ENCODE measurements at places on chromosomes 4 and X.

DNA sequence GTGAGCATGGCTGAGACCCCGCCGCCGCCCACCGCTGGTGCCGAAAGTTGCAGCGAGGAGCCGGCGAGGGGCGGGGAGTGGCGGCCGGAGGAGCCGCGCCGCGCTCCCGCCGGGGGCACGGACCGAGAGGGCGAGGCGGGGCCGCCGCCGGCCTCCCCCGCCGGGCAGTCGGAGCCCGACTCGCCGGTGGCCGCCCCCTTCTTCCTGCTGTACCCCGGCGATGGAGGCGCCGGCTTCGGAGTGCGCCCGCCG is 16.5 kb downstream of the UTP3 start:
- H3K27ac ChIP-seq = no peak overlapping the region
- peaks cover 37% of the 10 kb centered on the region for H3K4me1 ChIP-seq
- DNase-seq = peak; percentile 74
- peak overlapping the region; percentile 93 for H3K4me3 ChIP-seq
- no peaks in the 10 kb centered on the region for H3K27me3 ChIP-seq
- peaks cover 3% of the 10 kb centered on the region for H3K36me3 ChIP-seq

DNA sequence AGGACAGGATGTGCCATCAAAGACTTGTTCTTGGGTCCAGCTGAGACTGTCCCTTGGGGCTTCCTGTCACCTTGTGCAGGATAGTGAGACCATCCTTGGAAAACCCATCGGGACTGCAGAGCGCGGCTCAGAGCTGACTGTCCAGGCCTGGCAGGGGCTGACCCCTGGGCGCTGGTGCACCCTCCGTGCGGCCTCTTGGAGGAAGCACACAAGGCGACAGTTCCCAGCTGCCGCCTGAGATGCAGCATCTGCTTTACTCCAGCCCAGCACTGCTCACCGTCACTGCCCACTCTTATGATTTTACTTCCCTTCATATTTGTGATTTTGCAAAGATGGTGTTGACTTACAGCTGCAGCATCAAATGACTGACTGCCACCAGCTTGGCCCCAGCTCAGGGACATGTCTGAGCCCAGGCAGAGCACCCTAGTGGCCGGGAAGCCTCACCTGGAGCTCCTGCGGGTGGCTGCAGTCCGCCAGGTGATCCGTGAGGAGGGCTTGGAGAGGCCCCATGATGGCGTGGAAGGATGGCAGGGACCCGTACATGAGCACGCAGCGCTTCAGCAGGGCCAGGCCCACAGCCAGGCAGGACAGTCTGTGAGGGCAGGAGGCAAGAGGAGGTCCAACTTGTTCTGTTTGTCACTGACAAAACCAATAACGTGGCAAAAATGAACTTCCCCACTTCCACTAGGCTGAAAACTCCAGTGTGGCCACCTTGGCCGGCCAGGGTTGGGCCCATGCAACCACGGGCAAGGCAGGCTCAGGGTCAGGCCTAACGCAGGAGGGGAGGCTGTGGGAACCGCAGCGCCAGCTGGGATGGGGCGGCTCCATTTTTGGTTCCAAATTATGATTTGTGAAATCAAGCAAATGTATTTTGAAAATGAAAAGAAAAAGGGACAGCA is 21.8 kb downstream of the NOP14 start:
- DNase-seq = no peak
- H3K4me1 ChIP-seq = peaks cover 22% of the 10 kb centered on the region
- peaks cover 92% of the 10 kb centered on the region for H3K36me3 ChIP-seq
- H3K27me3 ChIP-seq = no peaks in the 10 kb centered on the region
- no peak overlapping the region for H3K27ac ChIP-seq
- H3K4me3 ChIP-seq = no peak overlapping the region

- DNase-seq = no peak
- peaks cover 8% of the 10 kb centered on the region for H3K4me1 ChIP-seq
- no peaks in the 10 kb centered on the region for H3K36me3 ChIP-seq
- no peak overlapping the region for H3K27ac ChIP-seq
Measured at GRCh38 chr4:140078366-140078765, 75.6 kb downstream of the MAML3 start.

GRCh38 chrX:118978451-118978850 is 4.0 kb downstream of the LONRF3 start:
- H3K36me3 ChIP-seq = no peaks in the 10 kb centered on the region
- no peak overlapping the region for H3K27ac ChIP-seq
- DNase-seq = no peak
- peaks cover 15% of the 10 kb centered on the region for H3K4me1 ChIP-seq
- H3K27me3 ChIP-seq = no peaks in the 10 kb centered on the region
- H3K4me3 ChIP-seq = no peak overlapping the region

DNA sequence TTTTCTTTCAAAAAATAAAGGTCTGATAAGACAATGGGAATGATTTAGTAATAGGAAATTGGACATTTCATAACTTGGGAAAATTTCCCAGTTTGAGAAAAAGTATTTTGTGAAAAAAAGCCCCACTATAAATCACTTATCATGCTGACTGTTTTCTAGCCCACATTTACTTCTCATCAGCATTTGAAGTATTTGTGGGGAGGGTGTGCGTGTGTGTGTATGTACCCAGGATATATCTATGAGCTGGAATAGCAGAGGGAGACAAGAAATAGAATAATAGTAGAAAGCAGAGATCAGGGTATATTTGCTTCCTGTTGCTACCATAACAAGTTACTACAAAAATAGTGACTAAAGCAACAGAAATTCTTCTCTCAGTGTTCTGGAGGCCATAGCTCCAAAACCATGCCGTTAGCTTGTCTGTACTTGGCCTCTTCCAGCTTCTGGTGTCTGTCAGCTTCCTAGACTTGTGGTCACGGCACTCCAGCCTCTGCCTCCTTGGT is 139.8 kb downstream of the PTTG2 start:
- no peak overlapping the region for H3K4me3 ChIP-seq
- peaks cover 84% of the 10 kb centered on the region for H3K36me3 ChIP-seq
- no peaks in the 10 kb centered on the region for H3K4me1 ChIP-seq
- no peak overlapping the region for H3K27ac ChIP-seq
- DNase-seq = no peak
- H3K27me3 ChIP-seq = no peaks in the 10 kb centered on the region

GRCh38 chr4:77104791-77105540 is 29.2 kb upstream of the CCNI start:
- no peaks in the 10 kb centered on the region for H3K27me3 ChIP-seq
- no peak overlapping the region for H3K4me3 ChIP-seq
- no peaks in the 10 kb centered on the region for H3K36me3 ChIP-seq
- no peak for DNase-seq

DNA sequence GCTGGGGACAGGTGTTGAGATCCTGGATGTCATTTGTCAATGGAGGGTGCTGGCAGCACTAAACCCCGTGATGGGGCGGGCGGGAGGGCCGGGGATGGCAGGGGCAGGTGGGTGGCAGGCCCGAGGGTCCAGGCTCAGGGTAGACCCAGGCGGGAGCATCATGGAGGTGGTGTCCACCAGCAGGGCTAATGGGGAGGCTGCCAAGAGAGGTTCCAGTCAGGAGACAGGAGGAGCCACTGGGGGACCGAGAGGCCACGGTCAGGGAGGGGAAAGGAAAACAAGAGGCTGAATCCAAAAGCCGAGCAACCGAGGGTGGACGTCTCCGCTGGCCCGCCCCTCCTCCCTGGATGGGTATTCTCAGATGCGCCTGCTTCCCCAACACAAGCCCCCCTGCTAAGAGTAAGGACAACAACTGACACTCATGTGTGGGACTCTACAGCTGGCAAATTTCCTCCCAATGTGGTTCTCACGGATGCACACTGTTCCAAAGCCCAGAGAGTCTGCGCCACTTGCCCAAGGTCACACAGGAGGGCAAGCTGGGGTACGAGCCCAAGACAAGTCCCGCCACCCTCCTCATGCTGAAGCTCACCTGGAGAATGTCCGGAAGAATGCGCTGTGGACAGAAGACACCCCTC is 132.0 kb downstream of the CPZ start:
- peaks cover 4% of the 10 kb centered on the region for H3K27me3 ChIP-seq
- no peak overlapping the region for H3K27ac ChIP-seq
- H3K36me3 ChIP-seq = no peaks in the 10 kb centered on the region
- H3K4me3 ChIP-seq = no peak overlapping the region
- peaks cover 2% of the 10 kb centered on the region for H3K4me1 ChIP-seq

- DNase-seq = no peak
- peaks cover 12% of the 10 kb centered on the region for H3K27me3 ChIP-seq
- no peaks in the 10 kb centered on the region for H3K4me1 ChIP-seq
- no peaks in the 10 kb centered on the region for H3K36me3 ChIP-seq
Measured at GRCh38 chrX:153622661-153623309, 23.8 kb upstream of the CCNQ start.
